ENCODE measurements at places on chromosomes 5 and 9. TPM values are rescaled to one million over a fixed set of nuclear protein-coding genes. Genes with fewer than 3 reads are reported as not detected.

Gene KYAT1
- 9.2 TPM for total RNA-seq

Gene MAMDC4
- 11.0 TPM for total RNA-seq

Gene ZFP37
- total RNA-seq = 2.0 TPM

Gene PRRX2
- total RNA-seq = 4.4 TPM

DNA sequence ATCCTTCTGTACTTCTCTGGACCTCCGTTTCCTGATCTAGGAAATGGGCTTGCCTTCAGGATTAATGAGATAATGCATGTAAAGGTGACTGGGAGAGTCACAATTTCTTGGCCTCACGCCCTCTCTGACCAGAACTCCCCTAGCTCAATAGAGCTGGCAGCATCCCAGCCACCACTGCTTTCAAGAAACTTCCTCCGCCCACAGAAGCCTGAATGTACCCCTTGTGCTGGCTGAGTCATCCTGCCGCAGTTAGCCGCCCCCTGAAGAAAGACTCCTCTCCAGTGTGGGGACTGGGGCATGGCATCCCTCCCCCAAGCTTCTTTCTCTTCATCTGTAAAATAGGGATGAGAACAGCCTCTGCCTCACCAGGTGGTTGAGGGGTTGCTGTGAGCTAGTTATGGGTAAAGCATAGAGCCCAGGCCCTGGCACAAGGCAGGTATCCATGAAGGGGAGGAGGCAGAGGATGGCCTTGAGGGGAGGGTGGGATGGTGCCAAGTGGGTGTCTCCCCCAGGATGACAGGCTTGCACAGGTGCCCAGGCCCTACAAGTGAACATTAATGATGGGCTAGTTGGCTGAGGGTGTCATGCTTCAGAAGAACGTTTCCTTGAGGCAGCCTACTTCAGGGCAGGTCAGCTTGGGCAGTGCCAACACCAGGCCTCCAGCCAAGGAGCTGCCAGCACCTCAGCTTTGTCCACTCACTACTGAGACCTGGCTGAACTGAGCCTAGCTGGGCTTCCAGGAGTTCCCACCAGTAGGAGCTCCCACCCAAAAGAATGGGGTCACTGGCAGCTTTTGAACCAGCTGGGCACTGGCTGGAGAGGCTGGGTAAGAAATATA lies 3.4 kb downstream of the PDLIM4 start:
- no peak for DNase-seq

Gene CCNJL
- 6.3 TPM for total RNA-seq

GRCh38 chr5:79849061-79849460 lies 142.0 kb downstream of the MTX3 start:
- DNase-seq = no peak

DNA sequence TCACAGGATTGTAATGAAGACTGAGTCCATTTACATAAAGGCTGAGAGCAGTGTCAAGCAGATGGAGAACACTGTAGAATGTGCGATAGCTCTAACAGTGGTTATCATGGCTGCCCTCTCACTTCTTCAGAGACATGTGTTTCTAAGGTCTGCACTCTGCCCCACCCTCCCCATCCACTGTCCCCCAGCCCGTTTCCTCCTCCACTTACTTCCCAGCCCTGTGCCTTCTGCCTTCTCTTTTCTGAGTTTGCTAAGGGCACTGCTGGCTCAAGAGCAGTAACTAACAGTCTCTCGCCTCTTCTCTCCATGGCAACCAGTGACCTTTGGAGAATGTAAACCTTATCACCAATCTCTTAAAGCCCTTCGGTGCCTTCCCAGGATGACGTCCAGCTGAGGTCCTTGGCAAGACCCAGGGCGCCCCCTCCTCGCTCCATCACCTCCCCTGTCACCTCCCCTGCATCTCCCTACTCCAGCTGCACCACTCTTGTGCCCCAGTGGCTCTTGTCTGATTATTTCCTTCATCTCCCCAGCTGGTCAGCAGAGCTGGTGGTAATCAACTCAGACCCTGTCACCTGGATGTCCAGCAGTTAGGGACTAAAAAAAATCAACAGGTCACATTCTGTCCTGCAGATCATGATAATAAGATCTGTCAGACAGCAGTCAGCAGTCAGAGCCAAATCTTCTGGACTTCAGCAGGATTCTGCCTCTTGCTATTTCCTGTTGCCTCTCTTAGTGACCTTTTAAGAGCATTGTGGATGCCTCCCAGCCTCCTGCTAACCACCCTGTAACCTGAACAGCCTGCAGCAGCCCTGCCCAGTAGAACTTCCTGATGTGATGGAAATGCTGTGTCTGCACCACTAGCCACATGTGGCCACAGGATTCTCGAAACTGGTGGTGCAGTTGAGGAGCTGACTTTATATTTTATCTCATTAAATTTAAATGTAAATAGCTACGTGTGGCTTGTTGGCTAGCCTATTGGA lies 9.0 kb downstream of the FXN start:
- no peak for DNase-seq

- DNase-seq = no peak
These were observed at the start of gene SPAAR for GRCh38 chr9:35909274-35909673. Gene SPAAR (plus strand): TSS chr9:35909490. CDS start chr9:35910464, 974 bp downstream.

Gene TCF7
- total RNA-seq = 2.2 TPM

Gene TLE1
- total RNA-seq = 9.8 TPM

Gene SEC24A
- 12.4 TPM for total RNA-seq

DNA sequence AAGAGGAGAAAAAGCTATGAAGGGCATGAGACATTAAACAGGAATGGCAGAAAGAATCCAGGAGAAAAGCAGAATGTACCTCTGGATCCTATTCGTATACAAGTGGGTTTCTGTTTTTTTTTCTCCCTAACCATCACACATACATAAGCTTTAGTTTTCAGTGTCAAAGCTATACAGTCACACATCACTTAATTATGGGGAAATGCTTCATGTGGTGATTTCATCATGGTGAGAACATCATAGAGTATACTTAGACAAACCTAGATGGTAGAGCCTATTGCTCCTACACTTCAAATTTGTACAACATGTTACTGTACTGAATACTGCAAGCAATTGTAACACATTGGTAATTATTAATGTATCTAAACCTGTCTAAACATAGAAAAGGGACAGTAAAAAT lies 290.6 kb downstream of the AOPEP start:
- DNase-seq = no peak

All from cardiac septum (tissue), 1 donor.